ENCODE measurements at places on chromosomes 4 and X.

- no peak for DNase-seq
Measured at GRCh38 chrX:125998432-125998831, 167.7 kb downstream of the DCAF12L2 start.

DNA sequence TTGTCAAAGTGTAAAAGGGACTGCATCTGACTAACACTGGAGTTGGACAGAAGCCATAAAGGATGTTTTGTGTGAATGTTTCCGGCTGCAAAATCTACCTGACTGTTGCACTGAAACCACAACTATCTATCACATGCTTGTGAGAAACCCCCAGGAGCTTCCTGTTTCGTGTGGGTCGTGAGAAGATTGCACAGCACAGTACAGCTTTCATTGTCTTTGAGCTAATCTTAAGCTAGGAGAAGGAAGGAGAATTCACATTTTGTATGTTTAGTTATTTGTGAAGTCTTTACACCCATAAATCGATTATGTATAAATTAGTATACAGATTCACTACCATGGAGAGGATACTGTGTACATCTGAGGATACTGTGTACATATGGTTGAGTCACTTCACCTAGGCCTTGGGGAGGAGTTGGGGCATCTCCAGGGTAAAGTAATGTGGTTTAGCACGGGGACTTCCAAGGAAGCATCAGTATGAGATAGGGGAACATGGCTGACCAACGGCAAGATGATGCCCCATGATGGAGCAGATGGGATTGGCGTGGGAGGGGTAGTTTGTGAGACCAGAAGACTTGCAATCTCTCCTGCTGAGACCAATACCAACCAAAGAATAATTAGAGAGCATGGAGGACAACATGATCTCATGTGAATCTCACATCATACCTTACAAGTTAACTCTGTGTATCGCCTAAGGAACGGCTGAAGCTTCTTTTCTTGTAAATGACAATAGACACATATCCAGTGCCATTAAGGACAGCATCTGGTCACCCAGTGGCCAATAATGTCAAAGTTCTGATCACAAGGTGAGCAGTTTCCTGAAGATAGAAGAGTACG lies 43.1 kb upstream of the FAM9C start:
- peak; percentile 35 for DNase-seq

DNA sequence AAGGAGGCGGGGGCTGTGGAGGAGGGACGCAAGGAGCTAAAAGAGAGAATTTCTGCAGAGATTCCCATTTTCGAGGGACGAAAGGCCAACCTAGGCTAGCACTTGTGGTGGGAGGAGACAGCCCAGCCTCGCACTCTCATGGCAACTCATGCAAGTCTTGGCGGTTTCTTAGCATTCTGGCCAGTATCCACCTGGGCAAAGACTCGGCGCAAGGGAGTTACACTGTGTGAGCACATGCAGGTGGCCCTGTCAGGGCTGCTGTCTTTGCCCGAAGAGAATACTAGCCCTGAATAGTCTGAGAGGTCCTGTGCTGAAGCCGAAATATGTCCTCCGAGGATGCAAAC lies 15.5 kb downstream of the MCF2 start:
- no peak for DNase-seq

GRCh38 chrX:113399506-113400192 lies 559.0 kb upstream of the AMOT start:
- DNase-seq: no peak

- no peak for DNase-seq
Measured at GRCh38 chr4:26105815-26106699, 192.0 kb downstream of the SMIM20 start.

DNA sequence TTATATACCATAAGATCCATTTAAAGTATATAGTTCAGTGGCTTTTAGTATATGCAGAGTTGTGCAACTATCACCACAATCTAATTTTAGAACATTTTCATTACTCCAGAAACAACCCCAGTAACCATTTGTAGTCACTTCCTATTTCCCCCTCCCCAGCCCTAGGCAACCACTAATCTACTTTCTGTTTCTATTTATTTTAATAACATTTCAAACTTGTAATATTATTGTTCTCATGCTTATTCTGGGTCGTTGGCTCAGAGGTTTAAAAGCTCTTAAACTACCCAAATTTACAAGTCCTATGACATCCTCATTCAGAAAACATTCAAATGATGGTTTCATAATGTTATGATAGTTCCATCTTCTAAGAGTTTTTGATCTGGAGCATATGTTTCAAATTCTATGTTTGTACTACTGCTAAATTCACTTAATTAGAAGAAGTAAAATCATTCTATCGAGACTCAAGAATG lies 18.4 kb downstream of the XIAP start:
- DNase-seq: no peak

Measured in GM20000 (cell line).